Melanocyte of skin (primary cell): ENCODE measurements at places on chromosomes 3 and 15. TPM values are rescaled to one million over a fixed set of nuclear protein-coding genes. Genes with fewer than 3 reads are reported as not detected.

Gene CCK
- total RNA-seq = not detected in 2 replicates

Gene SIDT1
- total RNA-seq = under 0.01 TPM in 2 replicates

Gene SEMA3F
- total RNA-seq = under 0.01 and 0.62 TPM in 2 replicates

Gene FRMD4B
- total RNA-seq = 29.6 and 48.0 TPM in 2 replicates

Gene TGM5
- not detected in 2 replicates for total RNA-seq

Gene IL17RC
- 42.3 and 42.4 TPM in 2 replicates for total RNA-seq

Gene GCSAM
- total RNA-seq = not detected in 2 replicates

Gene CFAP20DC
- 8.6 and 10.3 TPM in 2 replicates for total RNA-seq

Gene SERINC4
- under 0.01 TPM in 1 of 2 replicates, not detected in the other for total RNA-seq

Gene C3orf22
- total RNA-seq = not detected in 2 replicates

Gene CLDN1
- 4.5 and 8.0 TPM in 2 replicates for total RNA-seq

Gene CHRD
- total RNA-seq = under 0.01 and 0.34 TPM in 2 replicates

Gene POPDC2
- 0.36 and 1.4 TPM in 2 replicates for total RNA-seq

Gene TP53BP1
- 43.0 and 47.3 TPM in 2 replicates for total RNA-seq

Gene CEMIP
- total RNA-seq = 1.0 and 2.2 TPM in 2 replicates

Gene ROPN1
- total RNA-seq = 12.0 and 19.6 TPM in 2 replicates

Gene TRPM1
- total RNA-seq = 171 and 326 TPM in 2 replicates
